ENCODE measurements at places on chromosomes 1 and 21.
A peak's percentile ranks its signal among the peaks of the same experiment; 100 is the strongest.

DNA sequence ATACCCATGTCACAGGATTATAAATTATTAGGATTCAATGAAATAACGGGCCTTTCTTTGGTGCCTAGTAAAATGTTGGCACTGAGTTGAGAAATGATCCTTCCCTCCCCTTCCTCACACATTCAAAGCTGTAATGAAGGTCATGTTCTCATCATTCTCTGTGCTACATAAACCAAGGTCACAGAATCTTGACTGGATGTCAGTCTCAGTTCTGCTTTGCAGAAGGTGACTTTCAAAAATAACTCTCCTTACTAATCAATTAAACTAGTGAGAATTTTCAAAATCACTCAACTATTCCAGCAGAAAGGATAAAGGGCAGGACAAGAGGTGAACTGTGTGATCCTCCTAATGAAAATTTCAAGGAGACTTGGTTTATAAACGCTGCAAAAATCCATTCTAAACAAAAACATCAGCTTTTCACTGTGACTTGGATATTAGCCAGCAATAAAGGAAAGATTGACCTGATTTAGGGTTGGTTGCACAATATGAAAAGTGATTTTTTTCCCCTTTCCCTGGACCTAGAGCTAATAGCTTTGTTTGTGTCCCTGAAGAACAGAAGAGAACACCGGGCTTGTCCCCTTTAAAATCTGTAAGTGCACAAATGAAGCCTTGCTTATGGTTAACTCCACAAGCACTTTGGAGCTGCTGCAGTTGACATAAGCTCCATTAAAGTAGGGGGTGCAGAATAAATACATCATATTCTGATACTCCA lies 120.1 kb downstream of the SEC16B start:
- DNase-seq, result no peak

DNA sequence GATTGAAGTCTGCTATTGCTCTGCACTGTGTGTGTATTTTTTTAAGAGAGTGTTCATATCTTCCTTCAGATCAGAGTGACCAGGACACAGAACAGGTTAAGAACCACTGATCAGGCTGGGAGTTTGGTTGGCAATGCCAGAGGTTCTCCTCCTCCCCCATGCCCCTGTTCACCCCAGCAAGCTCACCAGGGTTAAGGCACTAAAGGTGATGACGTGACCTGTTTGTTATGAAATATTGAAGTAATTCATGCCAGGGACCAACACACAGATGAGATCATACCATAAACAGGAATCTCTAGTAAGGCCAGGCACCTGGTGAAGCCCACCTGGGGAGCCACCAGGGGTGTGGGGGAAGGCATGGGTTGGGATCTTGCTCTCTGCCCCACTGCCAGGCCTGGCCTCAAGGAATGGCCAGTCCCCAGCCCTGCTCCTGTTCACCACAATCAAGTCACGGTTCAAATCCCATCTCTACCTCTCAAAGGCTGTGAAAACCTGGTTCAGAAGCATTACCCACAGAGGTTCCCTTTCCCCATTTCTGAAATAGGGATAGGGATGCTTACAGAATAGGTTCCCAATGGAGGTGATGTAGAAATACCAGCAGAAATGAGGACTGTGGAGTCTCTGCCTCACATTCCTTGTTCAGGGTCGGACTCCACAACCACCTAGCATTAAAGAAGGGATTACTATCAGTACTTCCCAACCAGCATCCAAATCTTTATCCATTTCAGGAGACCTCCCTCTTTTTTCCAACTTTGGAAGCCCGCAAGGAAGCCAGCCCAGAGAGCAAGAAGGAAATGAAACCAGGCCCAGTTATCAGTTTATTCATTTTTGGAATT lies 2.4 kb downstream of the ID3 start:
- DNase-seq, result no peak

DNA sequence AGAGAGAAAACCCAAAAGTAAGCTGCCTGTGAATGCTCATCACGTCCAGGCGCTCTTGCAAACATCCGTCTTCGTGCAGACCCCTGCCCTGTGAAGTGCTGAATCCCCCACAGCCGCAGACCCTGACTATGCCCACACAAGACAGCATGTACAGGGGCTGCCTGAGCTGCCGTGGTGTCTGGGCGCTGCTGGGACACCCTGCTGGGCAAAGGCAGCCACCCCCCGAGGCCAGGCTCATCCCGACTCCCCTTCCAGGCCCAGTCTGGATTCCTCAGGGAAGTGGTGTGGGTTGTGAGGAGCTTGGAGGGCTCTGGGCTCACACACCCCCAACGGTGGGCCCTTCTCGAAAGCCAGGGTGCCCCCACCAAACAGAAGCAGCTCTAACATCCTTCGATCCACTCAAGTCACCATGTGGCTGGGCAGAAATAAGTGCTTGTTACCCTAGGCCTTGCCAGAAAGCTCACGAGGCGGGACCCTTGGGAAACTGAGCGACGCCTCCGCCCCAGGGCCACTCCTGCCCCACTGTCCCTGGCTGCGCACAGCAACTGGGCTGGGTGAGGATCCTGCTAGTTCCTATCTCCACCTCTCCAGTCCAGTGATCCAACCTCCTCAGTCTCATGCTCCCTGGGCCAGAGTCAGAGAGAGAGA lies 4.8 kb upstream of the WNT9A start:
- no peak for DNase-seq

DNA sequence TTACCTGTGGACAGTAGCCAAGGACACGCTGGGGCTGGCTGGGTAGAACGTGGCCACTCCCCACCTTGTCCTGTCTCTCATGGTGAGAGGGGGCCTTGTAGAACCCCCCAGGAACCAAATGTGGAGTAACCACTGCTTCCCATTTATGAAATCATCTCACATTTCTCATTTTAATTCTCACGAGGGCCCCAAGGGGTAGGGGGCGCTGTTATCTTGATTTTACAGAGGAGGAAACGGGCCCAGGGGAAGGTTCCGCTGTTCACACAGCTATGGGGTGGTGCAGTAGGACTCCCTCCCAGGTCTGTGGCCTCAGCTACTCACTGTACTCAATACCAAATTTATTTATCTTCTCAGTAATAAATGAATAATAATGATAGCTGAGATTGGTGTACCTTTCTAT lies 5.5 kb downstream of the SMPDL3B start:
- peak; percentile 65 for DNase-seq

- no peak for DNase-seq
Measured at GRCh38 chr1:53963460-53963859, 17.3 kb downstream of the LRRC42 start.

GRCh38 chr1:185566995-185567394 lies 167.2 kb upstream of the HMCN1 start:
- peak; percentile 16 for DNase-seq

GRCh38 chr1:162087111-162087510 lies 17.6 kb downstream of the NOS1AP start:
- no peak for DNase-seq

All from stimulated activated CD8-positive, alpha-beta memory T cell treated with anti-CD3 and anti-CD28 coated beads, Interleukin-15, amount 100 ng/mL, for 1 hour (primary cell).